ENCODE measurements at places on chromosomes 12 and 14.

DNA sequence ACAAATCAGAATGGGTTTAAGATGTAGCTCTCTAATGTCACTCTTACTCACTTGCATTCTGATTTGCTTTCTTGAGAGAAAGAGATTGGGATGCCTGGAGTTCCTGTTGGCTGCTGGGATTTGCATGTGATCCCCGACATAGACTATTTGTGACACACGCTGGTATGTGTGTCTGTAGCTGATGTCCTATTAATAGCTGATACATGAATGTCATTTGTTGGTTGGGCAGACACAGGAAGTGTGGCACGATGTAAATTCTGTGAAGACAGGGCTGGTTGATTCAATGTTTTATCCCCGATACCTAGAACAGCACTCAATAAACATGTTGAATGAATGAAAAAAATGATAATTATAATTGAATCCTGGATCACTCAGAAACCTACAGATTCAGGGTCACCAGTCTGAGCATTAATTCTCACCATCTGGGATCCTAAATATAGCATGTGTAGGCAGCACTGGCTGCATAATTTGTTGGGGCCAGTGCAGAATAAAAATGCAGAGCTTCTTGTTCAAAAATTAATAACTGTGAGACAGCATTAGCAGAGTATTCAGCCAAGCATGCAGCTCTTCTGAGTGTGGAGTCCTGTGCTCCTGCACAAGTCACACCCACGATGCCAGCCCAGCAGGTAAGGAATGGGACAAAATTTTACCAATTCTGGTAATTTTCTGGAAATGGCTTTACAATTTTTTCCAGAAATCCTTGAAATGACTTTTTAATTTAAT lies 35.5 kb upstream of the SOCS2 start:
- no peak for DNase-seq

- DNase-seq: peak; percentile 43
Observed at GRCh38 chr12:25436206-25437030, 116.7 kb downstream of the LMNTD1 start.

GRCh38 chr14:32022938-32023466 lies 54.1 kb upstream of the ARHGAP5 start:
- no peak for DNase-seq

- DNase-seq: no peak
Observed at GRCh38 chr12:43011383-43011926, 421.9 kb upstream of the PRICKLE1 start.

DNA sequence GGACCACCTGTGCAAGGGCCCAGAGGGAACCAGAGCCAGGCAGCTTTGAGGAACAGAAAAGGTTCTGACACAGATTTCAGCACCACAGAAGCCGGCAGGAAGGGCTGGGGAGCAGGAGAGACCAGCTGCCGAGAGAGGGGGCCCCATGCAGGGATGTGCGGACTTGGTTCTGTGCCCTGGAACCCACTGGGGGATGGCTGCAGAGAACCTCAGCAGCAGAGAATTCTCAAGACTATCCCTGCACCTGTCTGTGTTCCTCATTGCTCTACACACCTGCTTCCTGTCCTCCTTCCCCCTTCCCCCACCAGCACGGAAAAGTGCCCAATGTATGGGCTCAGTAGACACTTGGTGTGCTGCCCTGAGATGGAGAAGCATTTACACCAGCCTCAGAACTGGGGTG lies 3.2 kb downstream of the SERPINA9 start:
- DNase-seq: no peak

- DNase-seq: no peak
Observed at GRCh38 chr12:68521321-68521839, 89.3 kb upstream of the RAP1B start.

DNA sequence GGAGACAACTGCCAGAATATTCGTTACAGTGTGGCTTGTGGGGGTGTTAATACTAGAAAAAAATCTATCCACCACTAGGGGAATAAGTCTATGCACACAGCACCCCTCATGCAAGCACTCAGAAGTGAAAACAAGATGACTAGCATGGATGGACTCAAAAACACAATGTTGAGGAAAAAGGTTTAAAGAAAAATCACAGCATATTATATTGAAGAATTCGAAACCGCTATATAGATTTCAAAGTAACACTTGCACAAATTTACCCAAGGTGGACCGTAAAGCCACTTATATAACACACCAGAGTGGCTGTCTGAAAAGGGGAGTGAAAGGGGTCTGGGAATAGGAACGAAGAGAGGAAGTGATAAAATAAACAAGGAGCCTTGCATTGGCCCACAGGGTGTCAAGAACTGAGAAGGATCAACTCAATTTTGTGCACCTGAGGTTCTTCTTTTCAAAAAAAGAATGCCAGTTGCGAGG lies 544 bp downstream of the ABCD4 start:
- DNase-seq: peak; percentile 48

DNA sequence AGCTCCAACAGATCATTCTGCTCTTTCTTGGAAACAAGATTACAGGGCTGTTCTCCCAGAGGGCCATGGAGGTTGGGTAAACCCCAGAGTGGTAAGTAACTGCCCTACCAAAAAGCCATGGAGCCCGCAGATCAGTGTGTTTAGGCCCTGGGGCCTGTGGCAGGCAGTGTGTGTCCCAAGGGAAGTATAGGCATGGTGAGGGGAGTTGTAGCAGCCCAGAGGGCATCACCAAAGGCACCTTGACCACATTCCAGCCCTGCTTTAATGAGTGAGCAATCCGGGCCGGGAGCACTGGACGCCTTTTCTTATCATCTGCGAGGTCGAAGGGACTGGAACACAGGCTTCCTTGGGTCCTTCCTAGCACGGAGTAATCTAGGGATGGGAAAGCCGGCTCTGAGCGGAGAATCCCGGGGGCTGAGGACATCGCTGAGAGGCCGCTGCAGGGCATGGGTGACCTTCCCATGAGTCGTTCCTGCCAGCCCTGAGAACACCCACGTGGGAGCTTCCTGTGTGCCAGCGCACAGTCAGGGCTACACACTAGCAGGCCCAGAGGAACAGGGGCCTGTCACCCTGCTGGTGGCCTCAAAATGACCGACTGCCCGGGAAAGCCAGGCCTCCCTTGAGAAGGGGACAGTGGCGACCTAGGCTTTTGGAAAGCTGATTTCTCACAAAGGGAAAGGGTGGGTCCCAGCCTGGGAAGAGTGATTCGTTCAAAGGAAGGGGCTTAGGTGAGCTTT lies 91.3 kb downstream of the NINJ2 start:
- DNase-seq: no peak

DNA sequence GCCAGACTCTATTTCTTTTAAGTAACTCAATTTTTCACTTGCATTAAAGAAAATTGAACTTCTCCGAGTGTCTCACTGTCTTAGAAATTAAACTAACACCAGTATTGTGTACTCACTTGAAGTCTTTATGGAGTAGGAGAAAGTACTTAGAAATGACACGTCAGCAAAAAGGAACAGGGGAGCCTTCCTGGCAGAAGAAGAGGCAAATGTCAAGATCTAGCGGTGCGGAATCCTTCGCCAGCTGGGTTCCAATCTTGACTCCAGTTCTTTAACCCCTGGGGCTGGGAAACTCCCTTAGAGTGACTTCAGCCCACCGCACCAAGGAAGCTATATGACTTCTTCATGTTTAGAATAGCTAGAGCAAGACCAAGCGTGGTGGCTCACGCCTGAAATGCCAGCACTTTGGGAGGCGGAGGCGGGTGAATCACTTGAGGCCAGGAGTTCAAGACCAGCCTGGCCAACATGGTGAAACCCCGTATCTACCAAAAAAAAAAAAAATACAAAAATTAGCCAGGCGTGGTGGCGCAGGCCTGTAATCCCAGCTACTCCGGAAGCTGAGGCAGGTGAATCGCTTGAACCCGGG lies 34.4 kb downstream of the WBP11 start:
- peak; percentile 40 for DNase-seq

Measured in H7 (cell line).